ENCODE measurements at places on chromosomes 13 and 19. TPM values are rescaled to one million over a fixed set of nuclear protein-coding genes. Genes with fewer than 3 reads are reported as not detected.

BEST2 gene
- polyA plus RNA-seq, result 1.3 TPM

CYP4F11 gene
- polyA plus RNA-seq, result not detected

TMEM145 gene
- 2.3 TPM for polyA plus RNA-seq

PCDH20 gene
- 1.0 TPM for polyA plus RNA-seq

ZNF66 gene
- 18.5 TPM for polyA plus RNA-seq
